ENCODE measurements at places on chromosomes 11 and 22. TPM values are rescaled to one million over a fixed set of nuclear protein-coding genes. Genes with fewer than 3 reads are reported as not detected.

DNA sequence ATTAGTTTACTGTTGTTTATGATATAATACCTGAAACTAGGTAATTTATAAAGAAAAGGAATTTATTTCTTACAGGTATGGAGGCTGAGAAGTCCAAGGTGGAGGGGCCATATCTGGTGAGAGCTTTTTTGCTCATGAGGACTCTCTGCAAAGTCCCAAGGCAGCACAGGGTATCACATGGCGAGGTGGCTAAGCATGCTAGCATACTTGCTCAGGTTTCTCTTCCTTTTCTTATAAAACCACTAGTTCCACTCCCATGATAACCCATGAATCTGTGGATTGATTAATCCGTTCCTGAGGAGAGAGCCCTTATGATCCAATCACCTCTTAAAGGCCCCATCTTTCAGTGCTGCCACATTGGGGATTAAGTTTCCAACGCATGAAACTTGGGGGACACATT is 82.7 kb downstream of the PHF21A start:
- no peak overlapping the region for H3K27ac ChIP-seq
- H3K27me3 ChIP-seq, result no peaks in the 10 kb centered on the region
- H3K4me3 ChIP-seq, result no peak overlapping the region
- DNase-seq, result no peak
- no peaks in the 10 kb centered on the region for H3K36me3 ChIP-seq
- H3K4me1 ChIP-seq, result no peaks in the 10 kb centered on the region

GRCh38 chr11:69059985-69060384 is 11.3 kb downstream of the TPCN2 start:
- DNase-seq, result no peak
- H3K27ac ChIP-seq, result no peak overlapping the region
- no peaks in the 10 kb centered on the region for H3K27me3 ChIP-seq

DNA sequence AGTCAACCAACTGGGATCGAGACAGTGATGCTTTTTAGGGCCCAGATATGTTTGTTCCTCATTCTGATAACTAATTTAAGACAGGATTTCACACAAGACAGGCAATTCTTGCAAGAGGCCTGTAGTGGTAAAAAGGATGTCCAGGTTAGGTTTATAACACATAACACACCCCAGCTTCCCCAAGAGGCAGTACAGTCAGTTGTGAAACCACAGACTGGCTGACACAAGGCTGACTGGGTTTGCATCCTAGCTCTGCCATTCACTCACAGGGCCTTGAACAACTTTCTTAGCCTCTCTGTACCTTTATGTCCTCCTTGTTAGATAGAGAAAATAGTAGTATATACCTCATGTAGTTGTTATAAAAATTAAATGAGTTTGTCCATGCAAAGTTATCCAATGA is 55.0 kb upstream of the PTH start:
- H3K27ac ChIP-seq, result no peak overlapping the region
- no peak overlapping the region for H3K4me3 ChIP-seq
- no peak for DNase-seq

DNA sequence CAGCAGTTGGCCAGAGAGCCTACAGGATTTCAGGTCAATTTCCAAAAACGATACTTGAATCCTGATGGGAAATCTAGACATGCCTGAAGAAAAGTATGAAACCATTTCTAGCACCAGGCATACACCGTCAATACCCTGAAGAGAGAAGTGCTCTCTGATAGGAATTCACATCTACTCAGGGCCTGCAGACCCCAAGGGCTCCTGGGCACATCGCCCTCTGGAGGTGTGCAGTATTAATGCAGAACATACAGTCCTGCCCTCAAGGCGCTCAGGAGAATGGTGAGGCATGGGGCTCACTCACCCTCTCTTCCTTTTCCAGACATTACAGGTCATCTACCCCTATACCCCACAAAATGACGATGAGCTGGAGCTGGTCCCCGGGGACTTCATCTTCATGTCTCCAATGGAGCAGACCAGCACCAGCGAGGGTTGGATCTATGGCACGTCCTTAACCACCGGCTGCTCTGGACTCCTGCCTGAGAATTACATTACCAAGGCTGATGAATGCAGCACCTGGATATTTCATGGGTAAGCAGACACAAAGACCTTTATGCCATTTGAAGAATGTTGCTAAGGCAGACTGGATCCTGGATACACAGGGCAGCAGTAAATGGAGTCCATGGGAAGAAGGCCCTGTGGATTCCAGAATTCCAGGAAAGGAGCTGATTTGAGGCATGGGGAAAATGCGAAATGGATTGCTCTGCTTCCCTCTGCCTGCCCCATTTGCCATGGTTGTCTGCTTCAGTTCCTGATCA is 49.3 kb upstream of the CRTAM start:
- no peak for DNase-seq
- H3K27me3 ChIP-seq, result no peaks in the 10 kb centered on the region
- H3K4me1 ChIP-seq, result no peaks in the 10 kb centered on the region

- DNase-seq, result peak; percentile 56
- peaks cover 22% of the 10 kb centered on the region for H3K4me1 ChIP-seq
- no peak overlapping the region for H3K4me3 ChIP-seq
- no peaks in the 10 kb centered on the region for H3K36me3 ChIP-seq
- no peak overlapping the region for H3K27ac ChIP-seq
Observed at GRCh38 chr11:6650980-6651379, 4.6 kb downstream of the DCHS1 start.

GRCh38 chr11:83659466-83659865 is 373.3 kb upstream of the CCDC90B start:
- no peaks in the 10 kb centered on the region for H3K36me3 ChIP-seq
- H3K4me1 ChIP-seq, result no peaks in the 10 kb centered on the region
- DNase-seq, result no peak
- no peak overlapping the region for H3K27ac ChIP-seq
- H3K4me3 ChIP-seq, result no peak overlapping the region

GRCh38 chr11:62421996-62422395 is 3.2 kb downstream of the SCGB1A1 start:
- H3K4me1 ChIP-seq, result peaks cover 33% of the 10 kb centered on the region
- H3K27me3 ChIP-seq, result no peaks in the 10 kb centered on the region
- H3K27ac ChIP-seq, result no peak overlapping the region
- no peak for DNase-seq
- H3K36me3 ChIP-seq, result no peaks in the 10 kb centered on the region
- no peak overlapping the region for H3K4me3 ChIP-seq

DNA sequence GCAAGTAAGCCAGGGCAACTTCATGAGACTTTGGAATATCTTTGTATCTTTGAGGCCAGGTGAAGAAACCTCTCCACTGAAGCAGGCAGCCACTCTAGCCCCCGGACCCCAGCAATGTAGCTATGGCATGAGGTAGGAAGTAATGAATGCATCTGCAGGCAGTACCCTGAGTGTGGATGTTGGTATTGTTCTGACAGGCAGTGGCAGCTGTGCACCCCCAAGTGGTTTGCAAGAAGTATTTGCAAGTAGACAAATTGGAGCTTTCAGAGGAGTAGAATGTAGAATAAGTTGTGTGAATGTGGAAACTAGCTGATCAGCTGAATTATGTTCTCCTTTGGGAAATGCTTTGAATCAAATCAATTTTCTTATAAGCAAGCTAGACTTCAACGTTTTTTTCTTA is 194.4 kb upstream of the PGR start:
- no peaks in the 10 kb centered on the region for H3K4me1 ChIP-seq
- H3K27me3 ChIP-seq, result no peaks in the 10 kb centered on the region
- H3K27ac ChIP-seq, result no peak overlapping the region
- H3K4me3 ChIP-seq, result no peak overlapping the region
- no peak for DNase-seq

WNT11 gene
- polyA plus RNA-seq, result not detected

BATF2 gene
- 6.4 TPM for polyA plus RNA-seq

PDGFB gene
- 0.50 TPM for polyA plus RNA-seq

CTSW gene
- not detected for polyA plus RNA-seq
